Stimulated activated CD8-positive, alpha-beta memory T cell treated with anti-CD3 and anti-CD28 coated beads, Interleukin-4, amount 100 ng/mL, for 24 hours (primary cell): ENCODE measurements at places on chromosomes 7 and 10.

GRCh38 chr10:67607472-67607871 is 88.5 kb downstream of the CTNNA3 start:
- DNase-seq, result no peak

- DNase-seq, result no peak
Measured at GRCh38 chr7:130938661-130939060, 204.7 kb upstream of the KLF14 start.

DNA sequence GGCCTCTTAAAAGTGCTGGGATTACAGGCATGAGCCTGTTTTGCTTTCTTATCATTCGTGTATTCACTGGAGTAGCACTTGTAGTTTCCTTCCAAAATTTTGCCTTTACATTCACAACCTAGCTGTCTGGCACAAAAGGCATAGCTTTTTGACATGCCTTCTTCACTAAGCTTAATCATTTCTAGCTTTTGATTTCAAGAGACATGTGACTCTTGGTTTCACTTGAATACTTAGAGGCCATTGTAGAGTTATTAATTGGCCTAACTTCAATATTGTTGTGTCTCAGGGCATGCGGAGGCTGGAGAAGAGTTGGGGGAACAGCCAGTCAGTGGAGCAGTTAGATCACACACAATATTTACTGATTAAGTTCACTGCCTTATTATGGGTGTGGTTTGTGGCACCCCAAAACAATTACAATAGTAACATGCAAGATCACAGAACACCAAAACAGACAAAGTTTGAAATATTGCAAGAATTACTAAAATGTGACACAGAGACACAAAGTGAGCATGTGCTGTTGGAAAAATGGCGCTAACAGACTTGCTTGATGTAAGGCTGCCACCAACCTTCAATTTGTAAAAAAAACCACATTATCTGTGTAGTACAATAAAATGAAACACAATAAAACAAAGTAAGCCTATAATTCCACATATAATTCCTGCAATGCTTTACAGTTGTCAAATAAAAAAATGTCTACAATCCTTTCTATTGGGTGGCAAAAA is 43.1 kb downstream of the BRAF start:
- no peak for DNase-seq

GRCh38 chr10:114518401-114519305 is 114.4 kb upstream of the AFAP1L2 start:
- no peak for DNase-seq
